ENCODE measurements at places on chromosomes 5 and 9. TPM values are rescaled to one million over a fixed set of nuclear protein-coding genes. Genes with fewer than 3 reads are reported as not detected.

Gene ANKS6
- total RNA-seq = 6.5 TPM

Gene RNF130
- 67.2 TPM for total RNA-seq

Gene TTC23L
- not detected for total RNA-seq

Gene ADGRD2
- total RNA-seq = not detected

Gene GLRA1
- not detected for total RNA-seq

Gene C9orf50
- total RNA-seq = not detected

Gene PTGER4
- total RNA-seq = 6.0 TPM

Gene FAM200C
- 2.1 TPM for total RNA-seq

Gene SPINK7
- total RNA-seq = not detected

DNA sequence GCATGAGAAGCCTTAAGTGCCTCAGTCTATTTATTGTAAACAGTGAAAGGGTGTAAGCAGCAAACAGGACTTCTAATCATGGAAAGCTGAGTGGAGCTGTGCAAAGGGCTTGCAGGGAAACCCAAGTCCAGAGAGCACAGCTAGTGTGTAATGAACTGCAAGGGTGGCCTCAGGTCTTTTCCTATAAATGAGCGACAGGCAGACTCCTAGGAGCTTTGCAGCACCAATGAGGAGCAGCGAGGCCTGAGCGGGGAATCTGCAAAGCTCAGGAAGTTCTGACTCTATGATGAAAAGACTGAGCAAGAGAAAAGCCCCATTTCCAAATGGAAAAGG lies 250.1 kb upstream of the MAP3K1 start:
- no peak for DNase-seq

DNA sequence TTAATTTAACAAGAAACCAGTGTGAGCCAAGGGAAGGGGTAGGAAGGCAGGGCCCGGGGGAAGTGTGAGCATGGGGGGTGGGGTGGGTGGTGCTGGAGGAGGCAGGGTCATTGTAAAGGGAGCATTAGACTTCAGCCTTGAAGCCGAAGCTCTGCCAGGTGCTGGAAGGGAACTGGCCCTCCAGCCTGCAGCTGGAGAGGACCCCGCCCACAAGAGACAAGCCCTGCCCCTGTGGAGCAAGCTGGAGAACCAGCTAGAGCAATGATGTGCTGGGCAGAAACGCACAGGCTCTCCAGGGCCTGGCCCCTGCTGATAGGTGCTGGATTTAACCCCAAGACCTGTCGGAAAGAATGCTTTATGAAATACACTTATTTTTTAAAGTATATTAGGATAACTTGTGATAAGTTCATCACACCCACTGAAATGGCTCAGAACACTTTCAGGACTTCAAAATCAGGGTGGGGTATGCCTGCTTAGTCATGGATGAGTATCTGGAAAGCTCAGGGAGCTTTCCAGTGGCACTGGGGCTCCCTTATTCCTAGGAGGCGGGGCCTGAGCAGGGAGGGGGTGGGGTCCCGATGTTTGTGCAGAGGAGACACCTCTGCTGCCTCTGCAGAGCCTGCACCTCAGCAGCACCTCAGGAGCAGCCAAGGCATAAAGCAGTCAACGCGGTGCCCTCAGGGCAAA lies 27.1 kb downstream of the UBE2QL1 start:
- no peak for DNase-seq

- DNase-seq = no peak
These were observed 955 bp downstream of the CDH6 start for GRCh38 chr5:31194468-31194813.

- no peak for DNase-seq
These were observed 269.9 kb upstream of the PAPPA start for GRCh38 chr9:115883467-115884329.

DNA sequence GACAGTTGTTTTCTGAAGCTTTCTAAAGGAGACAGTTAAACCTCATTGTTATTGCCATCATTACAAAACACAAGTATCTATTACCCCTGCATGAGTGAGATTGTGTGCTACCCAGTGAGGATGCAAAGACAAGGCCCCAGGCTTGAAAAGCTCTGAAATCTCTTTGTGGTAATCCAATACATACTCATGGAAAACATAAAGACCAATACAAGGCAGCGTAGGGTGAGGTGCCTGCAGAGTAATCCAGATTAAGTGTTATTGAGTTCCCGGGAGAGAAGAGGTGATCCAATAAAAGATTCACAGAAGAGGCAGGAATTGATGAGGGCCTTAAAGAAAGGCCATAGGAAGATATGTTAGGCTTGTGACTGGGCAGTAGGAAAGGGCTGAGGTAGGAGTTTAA lies 150.1 kb downstream of the MEF2C start:
- no peak for DNase-seq

DNA sequence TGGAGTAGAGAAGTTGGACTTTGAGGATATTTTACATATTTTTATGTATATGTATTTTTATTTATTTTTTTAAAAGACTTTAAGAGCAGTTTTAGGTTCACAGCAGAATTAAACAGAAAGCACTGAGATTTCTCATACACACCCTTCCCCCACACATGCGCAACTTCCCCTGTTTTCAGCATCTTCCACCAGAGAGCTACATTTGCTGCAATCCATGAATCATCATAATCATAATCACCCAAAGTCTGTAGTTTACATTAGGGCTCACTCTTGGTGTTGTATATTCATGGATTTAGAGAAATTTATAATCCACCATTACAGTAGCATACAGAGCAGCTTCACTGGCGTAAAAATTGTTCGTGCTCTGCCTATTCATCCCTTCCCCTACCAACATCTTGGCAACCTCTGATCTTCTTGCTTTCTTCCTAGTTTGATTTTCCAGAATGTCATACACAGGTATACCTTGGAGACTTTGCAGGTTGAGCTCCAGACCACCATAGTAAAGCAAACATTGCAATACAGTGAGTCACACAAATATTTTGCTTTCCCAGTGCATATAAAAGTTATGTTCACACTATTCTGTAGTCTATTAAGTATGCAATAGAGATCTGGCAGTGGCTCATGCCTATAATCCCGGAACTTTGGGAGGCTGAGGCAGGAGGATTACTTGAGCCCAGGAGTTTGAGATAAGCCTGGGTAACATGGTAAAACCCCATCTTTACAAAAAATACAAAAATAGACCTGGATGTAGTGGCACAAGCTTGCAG lies 9.6 kb upstream of the CCDC171 start:
- DNase-seq = no peak

DNA sequence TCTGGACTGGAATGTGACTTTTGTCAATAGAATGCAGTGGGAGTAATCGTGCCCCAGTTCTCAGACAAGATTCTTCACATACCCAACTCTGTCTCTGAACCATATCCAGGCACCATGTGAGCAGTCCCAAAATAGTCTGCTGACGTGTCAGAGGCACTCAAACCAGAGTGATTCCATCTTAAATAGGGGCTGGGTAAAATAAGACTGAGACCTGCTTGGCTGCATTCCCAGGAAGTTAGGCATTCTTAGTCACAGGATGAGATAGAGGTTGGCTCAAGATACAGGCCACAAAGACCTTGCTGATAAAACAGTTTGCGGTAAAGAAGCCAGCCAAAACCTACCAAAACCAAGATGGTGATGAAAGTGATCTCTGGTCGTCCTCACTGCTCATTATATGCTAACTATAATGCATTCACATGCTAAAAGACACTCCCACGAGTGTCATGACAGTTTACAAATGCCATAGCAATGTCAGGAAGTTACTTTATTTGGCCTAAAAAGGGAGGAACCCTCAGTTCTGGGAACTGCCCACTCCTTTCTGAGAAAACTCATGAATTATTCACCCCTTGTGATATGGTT lies 16.9 kb upstream of the PLCXD3 start:
- DNase-seq = peak; percentile 71

- DNase-seq = no peak
These were observed 129.3 kb upstream of the EPB41L4A start for GRCh38 chr5:112548246-112548881.

GRCh38 chr9:69393425-69393824 lies 68.4 kb downstream of the ENTREP1 start:
- DNase-seq = no peak

GRCh38 chr9:9002826-9003583 lies 1203.4 kb upstream of the DMAC1 start:
- no peak for DNase-seq

DNA sequence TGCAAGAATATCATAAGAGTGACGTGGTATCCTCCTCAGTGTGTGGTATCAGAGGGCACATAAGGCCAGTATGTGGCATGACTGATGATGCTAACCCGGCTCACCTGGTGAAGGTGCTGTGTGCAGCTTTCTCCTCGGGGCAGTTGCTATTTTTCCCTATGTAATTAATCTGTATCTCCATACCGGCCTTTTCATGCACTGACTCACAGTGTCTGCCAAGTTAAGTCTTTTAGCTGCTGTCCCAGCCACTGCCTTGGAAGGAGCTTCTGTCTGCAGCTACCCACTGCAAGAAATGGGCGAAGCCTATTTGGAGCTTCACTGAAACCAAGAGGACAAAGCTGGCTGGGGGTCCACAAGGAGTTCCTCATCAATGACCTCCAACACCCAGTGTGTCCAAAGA lies 46.0 kb downstream of the NXNL2 start:
- DNase-seq = no peak

DNA sequence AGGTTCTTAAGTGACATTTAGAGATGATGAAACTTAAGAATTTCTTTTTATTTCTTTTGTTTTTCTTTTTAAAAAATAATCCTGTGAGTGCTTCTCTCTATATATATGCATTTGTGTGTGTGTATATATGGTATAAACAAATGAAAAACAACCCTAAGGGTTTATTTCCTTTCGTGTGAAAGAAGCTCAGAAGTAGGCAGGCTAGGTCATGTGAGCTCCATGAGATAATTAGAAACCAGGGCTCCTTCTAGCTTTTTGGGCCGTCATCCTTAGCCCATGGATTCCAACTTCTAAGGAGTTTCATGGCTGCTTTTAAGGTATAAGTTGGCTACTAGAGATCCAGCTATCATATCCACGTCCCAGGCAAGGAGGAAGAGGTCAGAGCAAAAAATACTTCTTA lies 11.2 kb downstream of the C9orf43 start:
- DNase-seq = no peak

GRCh38 chr9:132575005-132575609 lies 7.3 kb upstream of the BARHL1 start:
- DNase-seq = peak; percentile 71

DNA sequence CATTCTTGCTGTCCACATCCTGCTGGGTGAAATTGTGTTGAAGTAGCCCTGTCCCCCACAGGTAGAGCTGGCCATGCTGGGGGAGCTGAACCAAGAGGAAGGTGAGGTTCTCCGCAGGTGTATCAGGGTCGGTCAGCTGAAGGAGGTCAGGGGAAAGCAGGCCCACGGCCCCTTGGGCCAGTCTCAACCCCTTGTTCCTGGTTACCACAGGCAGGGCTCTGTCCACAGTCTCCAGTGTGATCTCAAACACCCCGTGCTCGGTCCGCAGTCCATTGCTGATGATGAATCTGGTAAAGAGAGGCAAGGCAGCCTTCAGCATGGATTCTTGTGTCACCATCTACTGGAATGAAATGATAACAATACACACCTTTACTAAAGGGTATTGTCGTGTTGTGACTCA lies 53.4 kb upstream of the CER1 start:
- no peak for DNase-seq

GRCh38 chr9:2838371-2839000 lies 5.4 kb downstream of the PUM3 start:
- DNase-seq = no peak

DNA sequence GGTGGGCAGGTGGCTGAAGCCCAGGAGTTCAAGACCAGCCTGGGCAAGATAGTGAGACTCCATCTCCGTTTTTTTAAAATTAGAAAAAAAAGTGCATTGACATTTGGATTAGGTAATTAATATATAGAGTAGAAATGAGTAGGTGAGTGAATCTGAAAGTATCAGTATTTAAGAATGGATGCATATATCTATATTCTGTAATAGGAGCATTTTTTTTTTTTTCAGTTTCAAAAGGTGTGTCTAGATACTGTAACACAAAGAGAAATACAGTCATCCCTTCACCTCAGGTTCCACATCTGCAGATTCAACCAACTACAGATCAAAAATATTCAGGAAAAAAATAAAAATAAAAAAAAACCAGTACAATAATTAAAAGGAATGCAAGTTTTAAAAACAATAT lies 50.8 kb downstream of the RBM27 start:
- DNase-seq = no peak

GRCh38 chr5:1815071-1815786 lies 14.0 kb downstream of the NDUFS6 start:
- DNase-seq = no peak

GRCh38 chr9:123387686-123388085 lies 31.7 kb downstream of the CRB2 start:
- DNase-seq = no peak

DNA sequence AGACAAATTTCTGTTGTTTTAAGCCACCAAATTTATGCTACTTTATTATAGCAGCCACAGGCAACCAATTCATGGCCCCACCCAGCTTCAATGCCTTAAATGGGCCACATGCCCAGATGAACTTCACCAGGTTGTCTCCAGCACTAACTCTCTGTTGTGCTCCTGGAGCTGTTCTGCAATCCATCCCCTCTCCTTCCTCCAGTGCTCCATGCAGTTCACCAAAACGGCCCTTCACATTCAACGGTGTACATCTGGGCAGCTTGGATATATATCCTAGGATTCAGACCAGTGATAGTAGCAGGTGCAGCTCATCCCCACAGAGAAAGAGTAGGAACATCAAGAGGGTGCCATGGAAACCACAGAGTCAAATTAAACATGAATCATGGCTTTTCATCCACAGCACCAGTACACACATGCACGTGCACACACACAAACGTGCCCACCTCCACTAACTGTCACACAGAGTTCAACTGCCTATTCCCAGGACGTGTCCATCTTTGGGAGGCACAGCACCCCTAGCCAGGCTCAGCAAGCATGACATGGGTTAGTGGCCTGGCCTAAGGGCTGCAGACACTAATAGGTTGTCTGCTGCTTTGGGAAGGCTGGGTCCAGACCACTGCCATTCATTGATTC lies 134.5 kb downstream of the MED10 start:
- no peak for DNase-seq

DNA sequence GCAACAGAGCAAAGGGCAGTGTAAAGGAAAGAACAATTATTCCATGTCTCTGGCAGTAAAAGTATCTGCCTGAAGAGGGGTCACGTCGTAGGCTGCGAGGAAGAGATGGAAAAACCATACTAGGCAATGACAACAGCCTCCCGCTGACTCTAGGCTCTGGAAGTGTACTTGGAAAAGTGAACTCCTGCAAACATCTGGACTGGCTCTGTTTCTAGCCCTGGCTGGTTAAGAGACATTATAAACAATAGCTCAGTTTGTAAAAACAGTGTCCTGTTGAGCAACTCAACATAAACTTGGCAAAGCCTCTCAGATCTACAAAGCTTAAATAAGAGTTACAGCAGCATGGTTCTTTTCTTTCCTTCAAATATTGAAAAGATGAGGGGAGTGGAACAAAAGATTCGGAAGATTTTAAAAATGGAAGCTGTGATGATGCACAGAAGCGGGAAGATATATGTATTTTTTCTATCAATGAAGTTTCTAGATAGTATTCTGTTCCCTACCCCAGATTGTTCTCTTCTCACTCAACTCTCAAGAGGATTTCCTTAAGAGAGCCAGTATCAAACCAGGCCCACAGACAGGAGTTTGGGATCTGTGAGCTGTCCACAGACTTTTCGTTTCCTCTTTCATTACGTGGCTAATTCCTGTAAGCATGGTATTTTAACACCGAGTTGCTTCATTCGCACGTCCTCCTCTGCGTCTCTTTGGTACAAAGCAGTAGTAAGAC lies 79.4 kb downstream of the SPTLC1 start:
- peak; percentile 31 for DNase-seq

- DNase-seq = no peak
These were observed 16.0 kb downstream of the MPDZ start for GRCh38 chr9:13263511-13263910.

Data from left cardiac atrium (tissue), 4 donors.